IPS DF 19.7 (cell line): ENCODE measurements at places on chromosomes 6 and 20.

GRCh38 chr6:150182460-150183078 is 39.7 kb downstream of the PPP1R14C start:
- no peak for DNase-seq

- DNase-seq, result no peak
These were observed 245.8 kb upstream of the JAG1 start for GRCh38 chr20:10919396-10920140.

DNA sequence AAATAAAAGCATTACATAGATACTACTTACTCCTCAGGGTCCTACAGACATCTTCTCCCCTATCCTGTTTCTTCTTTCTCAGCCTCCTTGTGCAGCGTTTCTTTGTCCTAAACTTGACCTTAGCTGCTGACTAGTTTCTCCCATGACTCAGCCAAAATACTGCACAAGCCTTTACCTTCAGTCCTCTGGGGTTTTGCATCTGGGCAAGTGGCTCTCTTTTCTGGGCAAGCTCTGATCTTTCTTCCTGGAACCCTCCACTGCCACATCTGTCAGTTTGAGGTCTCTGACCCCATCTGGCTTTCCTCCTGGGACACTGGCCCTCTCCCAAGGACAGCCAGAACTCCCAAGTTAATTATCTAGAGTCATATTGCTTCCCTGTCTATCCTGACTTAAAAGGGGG is 838.4 kb downstream of the DHX35 start:
- no peak for DNase-seq

DNA sequence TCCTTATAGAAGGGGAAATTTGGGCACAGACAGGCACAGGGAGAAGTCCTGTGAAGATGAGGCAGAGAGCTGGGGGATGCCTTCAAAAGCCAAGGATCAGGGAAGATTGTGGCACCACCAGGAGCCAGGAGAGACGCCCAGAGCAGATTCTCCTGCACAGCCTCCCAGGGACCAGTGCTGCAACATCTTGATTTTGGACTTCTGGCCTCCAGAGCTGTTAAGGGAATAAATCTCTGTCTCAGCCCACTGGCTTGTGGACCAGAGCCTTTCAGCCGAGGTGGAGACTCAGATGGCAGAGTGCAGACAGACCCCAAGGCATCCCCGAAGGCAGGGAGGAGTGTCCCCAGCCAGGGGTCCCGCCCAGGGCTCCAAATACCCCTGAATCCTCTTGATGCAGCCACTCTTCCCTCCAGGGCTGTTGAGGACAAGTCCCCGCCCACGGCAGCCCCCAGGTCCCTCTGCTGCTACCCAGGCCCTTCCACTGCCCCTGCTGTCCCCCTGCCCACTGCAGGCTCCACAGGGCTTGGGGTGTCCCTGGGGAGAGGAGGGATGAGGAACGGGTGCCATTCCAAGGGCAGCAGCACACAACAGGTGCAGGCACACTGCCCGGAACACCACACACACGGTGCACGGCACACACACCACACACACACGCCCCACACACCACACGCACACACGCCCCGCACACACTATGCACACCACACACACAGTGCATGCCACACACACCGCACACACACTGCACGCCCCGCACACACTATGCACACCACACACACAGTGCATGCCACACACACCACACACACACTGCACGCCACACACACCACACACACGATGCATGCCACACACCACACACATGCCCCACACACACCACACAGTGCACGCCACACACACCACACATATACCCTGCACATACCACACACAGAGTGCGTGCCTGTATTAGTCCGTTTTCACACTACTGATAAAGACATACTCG is 311.4 kb downstream of the TAF4 start:
- no peak for DNase-seq

GRCh38 chr6:151025076-151025475 is 159.6 kb downstream of the MTHFD1L start:
- no peak for DNase-seq

DNA sequence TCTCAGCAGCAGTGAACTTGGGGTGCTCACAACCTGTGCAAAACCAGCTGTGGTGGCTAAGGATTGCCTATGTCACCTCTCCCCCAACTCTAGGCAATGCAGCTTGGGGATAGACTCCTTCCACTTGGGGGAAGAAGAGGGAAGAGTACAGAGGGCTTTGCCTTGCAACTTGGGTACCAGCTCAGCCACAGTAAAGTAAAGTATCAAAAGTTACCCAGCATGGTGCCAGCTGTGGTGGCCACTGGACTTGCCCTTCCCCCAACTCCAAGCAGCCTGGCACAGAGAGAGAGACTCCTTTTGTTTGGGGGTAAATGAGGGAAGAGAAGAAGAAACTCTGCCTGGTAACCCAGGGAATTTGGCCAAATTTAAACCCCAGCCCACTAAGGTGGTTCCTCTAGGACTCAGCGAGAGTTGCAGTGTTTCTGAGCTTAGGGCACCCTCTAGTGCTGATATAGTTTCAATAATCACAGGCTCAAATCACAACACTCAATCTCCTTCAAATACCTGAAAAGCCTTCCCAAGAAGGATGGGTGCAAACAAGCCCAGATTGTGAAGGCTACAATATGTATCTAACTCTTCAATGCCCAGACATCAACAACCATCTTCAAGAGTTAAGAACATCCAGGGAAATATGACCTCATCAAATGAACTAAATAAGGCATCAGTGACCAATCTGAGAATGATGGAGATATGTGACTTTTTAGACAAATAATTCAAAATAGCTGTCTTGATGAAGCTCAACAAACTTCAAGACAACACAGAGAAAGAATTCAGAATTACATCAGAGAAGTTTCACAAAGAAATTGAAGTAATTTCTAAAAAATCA is 7.6 kb upstream of the DEFB129 start:
- DNase-seq, result no peak

DNA sequence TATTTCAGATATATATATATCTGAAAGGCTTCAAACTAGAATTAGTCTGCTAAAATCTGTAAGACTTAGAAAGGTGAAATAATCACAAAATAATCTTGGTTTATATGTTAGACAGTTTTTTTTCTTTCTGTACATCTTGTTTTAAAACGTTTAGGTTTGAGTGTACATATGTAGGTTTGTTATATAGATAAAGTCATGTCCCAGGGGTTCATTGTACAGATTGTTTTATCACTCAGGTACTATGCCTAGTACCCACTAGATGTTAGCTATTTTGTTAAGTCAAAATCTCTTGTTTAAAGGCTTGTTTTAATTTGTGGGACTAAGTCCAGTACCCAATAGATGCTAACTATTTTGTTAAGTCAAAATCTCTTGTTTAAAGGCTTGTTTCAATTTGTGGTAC is 1339.0 kb upstream of the CITED2 start:
- no peak for DNase-seq

- no peak for DNase-seq
These were observed 6.4 kb downstream of the ZSWIM3 start for GRCh38 chr20:45863543-45864470.

GRCh38 chr6:132167929-132168892 is 217.0 kb upstream of the CCN2 start:
- no peak for DNase-seq

GRCh38 chr6:160455541-160456213 is 107.5 kb downstream of the SLC22A3 start:
- DNase-seq, result no peak

GRCh38 chr20:35888657-35889056 is 65.6 kb downstream of the SCAND1 start:
- no peak for DNase-seq

- DNase-seq, result no peak
These were observed 99.7 kb upstream of the EXOC2 start for GRCh38 chr6:792662-793061.

DNA sequence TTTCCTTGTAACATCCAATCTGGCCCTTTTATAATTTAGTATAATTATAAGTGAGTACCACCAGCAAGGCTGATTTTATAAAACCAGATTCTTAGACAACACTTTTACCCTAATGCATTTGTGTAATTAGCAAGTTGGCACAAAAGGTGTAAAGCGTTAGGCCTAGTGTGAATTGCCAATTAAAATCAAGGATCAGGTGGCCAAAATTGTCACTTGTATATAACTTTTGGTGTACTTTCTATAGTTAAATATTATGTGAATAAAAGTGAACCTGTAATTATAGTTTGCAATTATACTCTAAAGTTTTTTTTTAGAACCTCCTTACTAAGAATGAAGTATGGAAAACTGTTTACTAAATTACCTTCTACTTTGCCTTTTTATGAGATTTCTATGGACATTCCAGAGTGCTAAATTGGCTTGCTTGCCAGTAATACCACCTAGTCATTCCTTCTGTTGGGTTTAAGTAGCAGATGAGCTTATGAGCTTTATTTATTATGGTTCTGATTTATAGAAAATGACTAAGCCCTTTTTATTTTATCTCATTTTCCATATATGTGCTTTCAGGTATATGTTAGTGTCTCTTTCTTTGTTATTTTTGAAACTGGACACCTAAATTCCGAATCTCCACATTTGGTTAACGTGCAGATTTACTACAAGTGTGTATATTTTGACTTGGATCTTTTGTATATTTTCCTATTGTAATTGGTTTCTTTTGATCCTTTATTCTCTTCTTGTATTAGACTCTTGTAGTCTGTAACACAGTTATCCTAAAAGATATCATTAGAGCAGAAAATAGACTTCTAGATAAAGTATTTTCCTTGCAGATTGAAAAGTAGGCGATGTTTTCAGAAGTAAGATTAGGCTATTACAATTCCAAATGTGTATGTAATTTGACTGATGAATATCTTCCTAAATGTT is 3.9 kb downstream of the STXBP5 start:
- DNase-seq, result no peak

GRCh38 chr6:81138236-81138635 is 614.2 kb downstream of the TENT5A start:
- no peak for DNase-seq

- no peak for DNase-seq
These were observed 38.4 kb downstream of the THBS2 start for GRCh38 chr6:169215201-169215681.
